Naive thymus-derived CD8-positive, alpha-beta T cell (primary cell): ENCODE measurements at places on chromosomes 3 and 15. TPM values are rescaled to one million over a fixed set of nuclear protein-coding genes. Genes with fewer than 3 reads are reported as not detected.
A peak's percentile ranks its signal among the peaks of the same experiment; 100 is the strongest.

The OXTR gene
- total RNA-seq: 0.58 TPM

The FSTL1 gene
- total RNA-seq: 0.55 TPM

The P2RY14 gene
- total RNA-seq: 0.21 TPM

The ZKSCAN7 gene
- total RNA-seq: 10.5 TPM

The CDHR4 gene
- total RNA-seq: not detected

The IL17RE gene
- 1.3 TPM for total RNA-seq

The RASL12 gene
- not detected for total RNA-seq

The CFAP161 gene
- 0.21 TPM for total RNA-seq

- no peaks in the 10 kb centered on the region for H3K4me1 ChIP-seq
- H3K4me3 ChIP-seq: no peak overlapping the region
- no peak overlapping the region for H3K27ac ChIP-seq
- no peaks in the 10 kb centered on the region for H3K36me3 ChIP-seq
These were observed 16.5 kb downstream of the LMCD1 start for GRCh38 chr3:8518138-8518537.

- H3K27ac ChIP-seq: no peak overlapping the region
- peaks cover 5% of the 10 kb centered on the region for H3K4me1 ChIP-seq
- H3K27me3 ChIP-seq: no peaks in the 10 kb centered on the region
- no peak overlapping the region for H3K4me3 ChIP-seq
- no peak for DNase-seq
- no peaks in the 10 kb centered on the region for H3K36me3 ChIP-seq
These were observed 30.9 kb upstream of the SEMA3F start for GRCh38 chr3:50124052-50124799.

- peaks cover 45% of the 10 kb centered on the region for H3K4me1 ChIP-seq
- no peaks in the 10 kb centered on the region for H3K27me3 ChIP-seq
- peak overlapping the region; percentile 94 for H3K4me3 ChIP-seq
- H3K36me3 ChIP-seq: no peaks in the 10 kb centered on the region
- DNase-seq: peak; percentile 23
- peak overlapping the region; percentile 71 for H3K27ac ChIP-seq
These were observed 792 bp downstream of the TPRA1 start for GRCh38 chr3:127589600-127590281.

GRCh38 chr15:74387141-74387541, 19.7 kb upstream of the CYP11A1 start:
- H3K27me3 ChIP-seq: no peaks in the 10 kb centered on the region
- H3K36me3 ChIP-seq: no peaks in the 10 kb centered on the region
- DNase-seq: no peak
- no peak overlapping the region for H3K4me3 ChIP-seq
- peaks cover 47% of the 10 kb centered on the region for H3K4me1 ChIP-seq

- no peak for DNase-seq
- no peaks in the 10 kb centered on the region for H3K36me3 ChIP-seq
- no peaks in the 10 kb centered on the region for H3K27me3 ChIP-seq
- H3K4me3 ChIP-seq: no peak overlapping the region
- no peaks in the 10 kb centered on the region for H3K4me1 ChIP-seq
- no peak overlapping the region for H3K27ac ChIP-seq
These were observed 69.1 kb downstream of the DCLK3 start for GRCh38 chr3:36695113-36695768.

DNA sequence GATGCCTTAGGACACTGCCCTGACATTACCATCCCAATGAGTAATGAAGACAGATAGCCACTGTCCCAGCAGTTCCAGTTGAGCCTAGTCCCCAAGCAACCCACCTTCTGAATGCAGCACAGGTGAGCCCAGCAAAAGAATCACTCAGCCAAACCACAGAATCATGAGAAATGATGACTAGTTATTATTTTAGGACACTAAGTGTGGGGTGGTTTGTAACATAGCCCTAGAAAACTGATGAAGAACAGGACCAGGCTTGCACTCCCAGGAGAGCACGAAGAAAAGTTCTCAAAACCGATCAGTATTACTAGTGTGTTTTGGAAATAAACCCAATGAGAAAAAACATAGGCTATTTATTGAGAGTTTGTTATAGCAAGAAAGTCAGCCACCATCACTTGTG, 129.6 kb upstream of the CNTN6 start:
- H3K36me3 ChIP-seq: no peaks in the 10 kb centered on the region
- H3K4me3 ChIP-seq: no peak overlapping the region
- DNase-seq: no peak
- no peaks in the 10 kb centered on the region for H3K4me1 ChIP-seq
- no peak overlapping the region for H3K27ac ChIP-seq
- H3K27me3 ChIP-seq: no peaks in the 10 kb centered on the region

DNA sequence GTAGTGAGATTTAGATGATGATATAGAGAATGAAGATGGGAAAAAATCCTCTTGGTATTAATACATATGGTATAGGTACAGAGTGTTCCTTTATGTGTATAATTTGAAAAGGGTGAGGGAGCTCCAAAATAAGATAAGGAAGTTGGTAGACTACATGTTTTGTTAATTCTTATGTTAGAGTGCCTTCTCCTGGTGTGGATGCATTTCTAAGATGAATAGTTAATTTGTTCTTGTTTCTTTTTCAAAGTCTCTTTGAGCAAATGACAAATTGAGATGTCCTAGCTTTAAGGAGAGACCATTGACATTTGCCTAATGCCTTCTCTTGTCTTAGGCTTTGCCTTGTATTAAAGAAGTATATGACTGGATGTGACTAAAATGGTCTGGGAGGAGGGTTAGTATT, 34.1 kb downstream of the AKAP13 start:
- H3K36me3 ChIP-seq: no peaks in the 10 kb centered on the region
- H3K4me1 ChIP-seq: peaks cover 66% of the 10 kb centered on the region

DNA sequence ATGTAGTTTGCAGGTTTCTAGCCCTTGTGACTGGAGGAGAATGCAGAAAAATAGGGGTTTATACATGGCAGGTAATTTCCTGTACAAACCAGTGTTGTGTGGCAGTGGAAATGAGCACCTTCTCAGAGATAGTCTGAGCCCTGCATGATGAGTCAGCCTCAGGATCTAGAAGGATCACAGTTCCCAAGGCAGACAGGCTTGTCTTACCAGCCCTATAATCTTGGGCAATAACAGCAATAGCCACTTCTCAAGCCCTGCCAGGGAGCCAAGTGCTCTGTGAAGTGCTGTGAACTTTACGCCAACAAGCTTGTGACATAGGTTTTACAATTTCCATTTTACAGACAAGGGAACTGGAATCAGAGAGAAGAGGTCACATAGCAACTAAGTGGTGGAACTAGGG, 89.4 kb downstream of the CD47 start:
- H3K27ac ChIP-seq: no peak overlapping the region
- DNase-seq: no peak
- H3K36me3 ChIP-seq: no peaks in the 10 kb centered on the region
- no peaks in the 10 kb centered on the region for H3K27me3 ChIP-seq
- H3K4me1 ChIP-seq: peaks cover 25% of the 10 kb centered on the region
- no peak overlapping the region for H3K4me3 ChIP-seq

- no peak overlapping the region for H3K4me3 ChIP-seq
- H3K27ac ChIP-seq: no peak overlapping the region
- peaks cover 8% of the 10 kb centered on the region for H3K4me1 ChIP-seq
These were observed 41.9 kb downstream of the NMD3 start for GRCh38 chr3:161263057-161263456.

GRCh38 chr15:60396100-60396499, 1.7 kb downstream of the ANXA2 start:
- no peak for DNase-seq
- peak overlapping the region; percentile 78 for H3K4me3 ChIP-seq
- H3K27ac ChIP-seq: no peak overlapping the region
- no peaks in the 10 kb centered on the region for H3K36me3 ChIP-seq
- peaks cover 17% of the 10 kb centered on the region for H3K4me1 ChIP-seq

GRCh38 chr3:12954891-12955650, 113.7 kb upstream of the RPL32 start:
- peak overlapping the region; percentile 23 for H3K4me3 ChIP-seq
- no peaks in the 10 kb centered on the region for H3K36me3 ChIP-seq
- DNase-seq: peak; percentile 18
- H3K27ac ChIP-seq: peak overlapping the region; percentile 28
- H3K4me1 ChIP-seq: peaks cover 41% of the 10 kb centered on the region

DNA sequence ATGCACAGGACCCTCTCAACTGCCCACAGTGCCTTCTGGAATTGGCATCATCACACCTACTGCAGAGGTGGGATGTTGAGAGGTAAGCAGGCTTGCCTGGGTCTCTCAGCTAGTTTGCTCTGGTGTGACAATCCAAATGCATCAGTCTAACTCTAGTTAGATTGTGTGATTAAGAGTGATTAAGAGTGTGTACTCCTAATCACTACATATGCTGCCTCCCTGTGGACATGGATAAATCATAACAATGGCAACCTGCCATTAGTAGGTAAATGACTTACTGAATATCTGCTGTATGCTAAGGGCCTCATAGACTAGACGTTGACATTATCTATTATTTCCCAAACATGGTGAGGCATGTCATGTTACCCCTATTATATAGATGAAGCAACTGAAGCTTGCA, 342.1 kb downstream of the OCA2 start:
- no peaks in the 10 kb centered on the region for H3K36me3 ChIP-seq
- no peaks in the 10 kb centered on the region for H3K27me3 ChIP-seq
- no peak overlapping the region for H3K27ac ChIP-seq
- H3K4me3 ChIP-seq: no peak overlapping the region
- DNase-seq: no peak

- H3K36me3 ChIP-seq: no peaks in the 10 kb centered on the region
- no peaks in the 10 kb centered on the region for H3K27me3 ChIP-seq
- H3K4me3 ChIP-seq: no peak overlapping the region
- H3K4me1 ChIP-seq: peaks cover 3% of the 10 kb centered on the region
- DNase-seq: no peak
These were observed 28.6 kb downstream of the RLBP1 start for GRCh38 chr15:89192766-89193165.

DNA sequence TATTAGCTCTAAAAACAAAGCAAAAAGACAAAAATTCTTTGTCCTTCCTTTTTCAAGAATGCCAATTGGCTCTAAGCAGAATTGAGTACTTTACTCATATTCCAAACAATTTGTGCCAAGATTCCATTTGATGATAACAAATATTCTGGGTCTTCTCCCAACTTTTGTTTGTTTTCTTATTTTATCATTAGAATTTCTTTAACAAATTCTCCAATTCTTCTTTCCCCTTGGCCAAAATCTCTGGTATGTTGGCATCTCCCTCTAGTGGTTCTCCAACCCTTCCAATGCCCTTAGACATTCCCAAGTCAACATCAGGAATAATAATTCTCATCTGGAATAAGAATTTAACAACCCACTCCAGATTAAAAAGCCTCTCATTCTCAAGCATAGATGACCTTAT, 5.3 kb downstream of the CPOX start:
- H3K4me1 ChIP-seq: peaks cover 14% of the 10 kb centered on the region
- peaks cover 7% of the 10 kb centered on the region for H3K36me3 ChIP-seq
- H3K27ac ChIP-seq: no peak overlapping the region

DNA sequence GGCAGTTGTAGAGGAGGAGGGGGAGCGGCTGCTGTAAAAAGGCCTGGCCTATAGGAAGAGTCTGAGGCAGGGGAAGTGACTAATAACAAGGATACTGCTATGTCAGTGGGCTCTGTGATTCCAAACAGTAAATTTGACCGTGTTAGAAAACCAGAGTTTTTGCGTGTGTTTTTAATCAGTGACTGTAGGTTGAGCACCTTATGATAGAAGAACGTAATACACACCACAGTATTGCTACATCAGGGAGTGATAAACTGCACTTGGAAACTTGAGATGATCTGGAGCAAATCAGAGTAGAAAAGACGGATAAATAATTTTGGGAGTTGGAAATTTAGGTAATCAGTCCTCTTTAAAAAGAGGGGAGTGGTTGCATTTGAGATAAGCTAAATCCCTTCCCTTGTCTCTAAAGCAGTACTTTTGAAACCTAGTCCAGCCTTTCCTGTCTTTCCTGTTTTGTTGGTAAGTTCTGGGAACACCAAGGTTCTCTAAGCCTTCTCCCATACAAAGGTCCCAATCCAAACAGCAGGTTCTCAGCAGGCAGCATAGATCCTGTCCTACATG, 130.5 kb upstream of the NR2E3 start:
- no peak for DNase-seq
- H3K4me3 ChIP-seq: no peak overlapping the region
- peaks cover 13% of the 10 kb centered on the region for H3K27me3 ChIP-seq
- H3K36me3 ChIP-seq: no peaks in the 10 kb centered on the region
- H3K27ac ChIP-seq: no peak overlapping the region

GRCh38 chr3:115595611-115596275, 27.6 kb upstream of the GAP43 start:
- H3K4me1 ChIP-seq: no peaks in the 10 kb centered on the region
- peaks cover 7% of the 10 kb centered on the region for H3K27me3 ChIP-seq
- H3K36me3 ChIP-seq: no peaks in the 10 kb centered on the region
- no peak for DNase-seq
- no peak overlapping the region for H3K27ac ChIP-seq
- no peak overlapping the region for H3K4me3 ChIP-seq
